Upper lobe of right lung (tissue), 1 donor: ENCODE measurements at places on chromosomes 4 and X. TPM values are rescaled to one million over a fixed set of nuclear protein-coding genes. Genes with fewer than 3 reads are reported as not detected.

Gene SERPINA7
- not detected for total RNA-seq

Gene PFKFB1
- total RNA-seq, result not detected

Gene STPG2
- total RNA-seq, result 0.41 TPM

Gene TEX13C
- total RNA-seq, result not detected

Gene ERCC6L
- not detected for total RNA-seq

Gene SHROOM3
- total RNA-seq, result 73.3 TPM

Gene MTTP
- 0.20 TPM for total RNA-seq

Gene CXCL1
- total RNA-seq, result 8.2 TPM

Gene MAGEA8
- total RNA-seq, result not detected

Gene TLR6
- total RNA-seq, result 9.6 TPM

Gene TMEM271
- not detected for total RNA-seq

Gene MXRA5
- 8.9 TPM for total RNA-seq

Gene NEIL3
- 0.52 TPM for total RNA-seq

Gene ARMCX5
- 9.4 TPM for total RNA-seq

Gene REELD1
- total RNA-seq, result 0.29 TPM

Gene NEK1
- 13.5 TPM for total RNA-seq

Gene CXorf38
- total RNA-seq, result 14.1 TPM

Gene AMTN
- not detected for total RNA-seq

Gene HHIP
- 247 TPM for total RNA-seq

Gene GPM6B
- total RNA-seq, result 37.1 TPM

Gene GABRG1
- not detected for total RNA-seq

Gene CT45A2
- total RNA-seq, result not detected

Gene TCP11X2
- not detected for total RNA-seq

Gene GPC3
- 67.7 TPM for total RNA-seq

Gene SMIM31
- not detected for total RNA-seq

Gene SLC39A8
- total RNA-seq, result 470 TPM

Gene RNF4
- 41.0 TPM for total RNA-seq
